ENCODE measurements at places on chromosomes 13 and 19. TPM values are rescaled to one million over a fixed set of nuclear protein-coding genes. Genes with fewer than 3 reads are reported as not detected.

FCER2 gene
- not detected for total RNA-seq

ZNF83 gene
- total RNA-seq: 19.8 TPM

C1QTNF9B gene
- total RNA-seq: not detected

KCNK6 gene
- total RNA-seq: 3.0 TPM

DAND5 gene
- total RNA-seq: not detected

UQCRFS1 gene
- 20.1 TPM for total RNA-seq

- no peaks in the 10 kb centered on the region for H3K27me3 ChIP-seq
- H3K27ac ChIP-seq: no peak overlapping the region
- H3K4me3 ChIP-seq: no peak overlapping the region
- no peak for DNase-seq
- H3K4me1 ChIP-seq: no peaks in the 10 kb centered on the region
Measured at GRCh38 chr13:100138859-100139491, 50.1 kb downstream of the PCCA start.

- no peak overlapping the region for H3K27ac ChIP-seq
- no peaks in the 10 kb centered on the region for H3K27me3 ChIP-seq
Measured at GRCh38 chr13:61709258-61709657, 293.6 kb upstream of the PCDH20 start.

- H3K36me3 ChIP-seq: no peaks in the 10 kb centered on the region
- no peaks in the 10 kb centered on the region for H3K4me1 ChIP-seq
- no peak overlapping the region for H3K4me3 ChIP-seq
- no peak overlapping the region for H3K27ac ChIP-seq
Measured at GRCh38 chr13:98961503-98962105, 16.3 kb downstream of the DOCK9 start.

- no peak overlapping the region for H3K4me3 ChIP-seq
- no peak overlapping the region for H3K27ac ChIP-seq
- no peak for DNase-seq
- H3K36me3 ChIP-seq: no peaks in the 10 kb centered on the region
Measured at GRCh38 chr13:92804926-92805325, 421.7 kb upstream of the GPC6 start.

DNA sequence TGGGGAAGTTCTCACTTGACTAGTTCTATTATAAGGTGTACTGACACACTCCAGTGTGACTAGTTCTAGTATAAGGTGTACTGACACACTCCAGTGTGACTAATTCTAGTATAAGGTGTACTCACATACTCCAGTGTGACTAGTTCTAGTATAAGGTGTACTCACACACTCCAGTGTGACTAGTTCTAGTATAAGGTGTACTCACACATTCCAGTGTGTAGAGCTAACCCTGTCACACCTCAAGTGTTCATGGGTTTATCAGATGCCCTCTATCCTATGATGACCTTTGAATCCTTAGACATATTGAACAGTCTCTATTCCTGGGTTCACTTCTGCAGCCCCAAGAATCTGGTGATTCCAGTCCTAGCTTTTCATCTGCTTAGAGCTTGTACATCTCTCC, 54.6 kb upstream of the MYO16 start:
- no peaks in the 10 kb centered on the region for H3K27me3 ChIP-seq
- no peak overlapping the region for H3K4me3 ChIP-seq
- no peak for DNase-seq
- H3K4me1 ChIP-seq: no peaks in the 10 kb centered on the region
- no peak overlapping the region for H3K27ac ChIP-seq

DNA sequence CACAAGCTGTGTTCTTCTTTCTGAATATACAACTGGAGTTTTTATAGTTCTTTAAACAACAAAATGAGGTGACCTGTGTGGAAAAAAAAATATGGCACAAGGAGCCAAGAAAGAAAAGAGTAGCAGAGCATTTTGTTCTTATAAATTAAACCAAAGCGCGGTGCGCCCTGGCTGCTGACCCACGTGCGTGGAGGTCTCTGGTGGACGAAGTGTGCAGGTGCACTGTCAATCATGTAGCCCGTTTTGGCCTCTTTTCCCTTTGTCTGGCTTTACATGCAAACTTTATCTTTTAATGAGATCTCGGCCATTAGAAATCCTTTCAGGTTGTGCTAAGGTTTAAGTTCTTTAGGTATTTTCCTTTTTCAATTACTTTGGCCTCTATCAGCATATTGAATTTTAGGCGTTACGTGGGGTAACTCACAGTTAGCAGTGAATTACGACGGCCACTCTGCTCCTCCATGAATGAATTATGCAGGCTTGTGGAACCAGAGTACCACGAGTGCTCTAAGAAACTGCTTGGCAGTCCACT, 443.9 kb upstream of the SLC10A2 start:
- no peak overlapping the region for H3K27ac ChIP-seq
- H3K4me3 ChIP-seq: no peak overlapping the region
- no peaks in the 10 kb centered on the region for H3K27me3 ChIP-seq
- no peak for DNase-seq
- H3K36me3 ChIP-seq: no peaks in the 10 kb centered on the region

DNA sequence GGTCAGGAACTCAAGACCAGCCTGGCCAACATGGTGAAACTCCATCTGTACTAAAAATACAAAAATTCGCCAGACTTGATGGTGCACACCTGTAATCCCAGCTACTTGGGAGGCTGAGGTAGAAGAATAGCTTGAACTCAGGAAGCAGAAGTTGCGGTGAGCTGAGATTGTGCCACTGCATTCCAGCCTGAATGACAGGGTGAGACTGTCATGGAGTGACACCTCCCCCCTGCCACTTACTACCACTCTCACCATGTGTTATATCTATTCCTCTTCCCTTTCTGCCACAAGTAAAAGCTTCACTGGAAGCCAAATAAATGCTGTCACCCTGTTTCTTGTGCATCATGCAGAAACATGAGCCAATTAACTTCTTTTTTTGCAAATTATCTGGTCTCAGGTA, 10.6 kb upstream of the CEACAM4 start:
- no peak for DNase-seq
- no peaks in the 10 kb centered on the region for H3K36me3 ChIP-seq
- no peaks in the 10 kb centered on the region for H3K27me3 ChIP-seq
- H3K27ac ChIP-seq: no peak overlapping the region

DNA sequence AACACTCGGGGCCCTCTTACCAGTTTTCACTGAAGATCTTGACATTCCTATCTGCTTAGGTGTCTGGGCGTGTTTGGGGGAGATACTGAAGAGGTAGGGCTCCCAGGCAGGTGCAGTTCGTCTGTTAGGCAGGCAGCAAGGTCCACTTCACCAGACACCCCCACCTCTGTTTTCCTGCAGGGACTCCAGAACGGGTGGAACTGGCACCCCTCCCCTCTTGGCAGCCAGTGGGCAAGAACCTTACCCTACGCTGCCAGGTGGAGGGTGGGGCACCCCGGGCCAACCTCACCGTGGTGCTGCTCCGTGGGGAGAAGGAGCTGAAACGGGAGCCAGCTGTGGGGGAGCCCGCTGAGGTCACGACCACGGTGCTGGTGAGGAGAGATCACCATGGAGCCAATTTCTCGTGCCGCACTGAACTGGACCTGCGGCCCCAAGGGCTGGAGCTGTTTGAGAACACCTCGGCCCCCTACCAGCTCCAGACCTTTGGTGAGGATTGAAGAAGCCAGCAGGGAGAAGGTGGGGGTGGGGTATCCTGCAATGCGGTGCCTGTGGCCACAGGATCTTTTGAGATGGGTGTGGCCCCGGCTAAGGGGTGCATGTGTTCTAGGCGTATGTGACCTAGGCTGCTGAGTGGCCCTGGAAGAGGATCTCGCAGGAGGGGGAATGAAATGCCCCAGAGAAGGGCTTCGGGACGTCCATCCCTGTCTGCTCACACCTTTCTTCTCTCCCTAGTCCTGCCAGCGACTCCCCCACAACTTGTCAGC, 3.3 kb upstream of the ICAM4 start:
- DNase-seq: no peak
- H3K27ac ChIP-seq: no peak overlapping the region
- H3K36me3 ChIP-seq: peaks cover 22% of the 10 kb centered on the region
- H3K4me3 ChIP-seq: no peak overlapping the region
- no peaks in the 10 kb centered on the region for H3K27me3 ChIP-seq

- peak overlapping the region; percentile 7 for H3K4me3 ChIP-seq
- no peak overlapping the region for H3K27ac ChIP-seq
- no peaks in the 10 kb centered on the region for H3K4me1 ChIP-seq
- DNase-seq: no peak
Measured at GRCh38 chr19:20840371-20840770, 64.3 kb downstream of the ZNF66 start.

GRCh38 chr13:28204690-28205443, 66.5 kb downstream of the PAN3 start:
- peaks cover 3% of the 10 kb centered on the region for H3K36me3 ChIP-seq
- H3K4me3 ChIP-seq: no peak overlapping the region
- H3K27me3 ChIP-seq: no peaks in the 10 kb centered on the region
- no peak overlapping the region for H3K27ac ChIP-seq
- DNase-seq: no peak

- no peaks in the 10 kb centered on the region for H3K27me3 ChIP-seq
- DNase-seq: no peak
- H3K27ac ChIP-seq: no peak overlapping the region
- no peaks in the 10 kb centered on the region for H3K36me3 ChIP-seq
Measured at GRCh38 chr19:3481241-3482090, 1.1 kb upstream of the SMIM24 start.

All from liver (tissue), 10 donors.